Naive thymus-derived CD8-positive, alpha-beta T cell (primary cell): ENCODE measurements at places on chromosomes 1 and 21.

DNA sequence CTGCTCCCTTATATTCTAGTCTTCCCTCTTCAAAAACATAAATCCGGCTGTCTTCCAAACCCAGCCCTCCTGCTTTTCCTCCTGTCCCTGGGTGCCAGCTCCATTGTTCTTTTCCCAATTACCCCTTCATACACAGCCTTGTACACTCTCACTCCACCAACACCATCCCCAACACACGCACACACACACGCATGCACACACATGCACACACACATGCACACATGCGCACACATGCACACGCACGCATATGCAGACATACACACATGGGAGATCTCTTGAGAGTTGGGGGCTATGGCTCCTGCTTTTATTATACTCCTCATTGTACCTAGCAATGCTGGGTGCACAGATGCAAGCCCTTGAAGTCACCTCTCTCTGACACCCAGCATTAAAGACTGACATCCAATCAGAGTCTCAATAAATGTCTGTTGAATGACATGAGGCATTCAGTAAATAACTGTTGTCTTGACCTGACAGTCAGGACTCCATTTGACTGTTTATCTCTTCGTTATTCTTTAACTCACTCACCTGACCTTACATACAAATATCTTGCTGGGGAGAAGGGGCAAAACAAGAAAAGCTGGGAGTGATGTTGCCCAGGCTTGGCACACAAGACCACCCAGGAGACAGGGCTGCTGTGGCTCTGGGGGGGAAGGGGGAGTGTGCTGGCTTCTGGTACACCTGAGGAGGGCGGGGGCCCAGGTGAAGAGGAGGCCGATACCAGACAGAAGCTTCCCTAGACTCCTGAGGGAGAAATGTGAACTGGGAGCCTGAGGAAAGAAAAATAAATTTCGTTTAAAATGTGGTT is 16.0 kb downstream of the ABCA4 start:
- no peak for DNase-seq

DNA sequence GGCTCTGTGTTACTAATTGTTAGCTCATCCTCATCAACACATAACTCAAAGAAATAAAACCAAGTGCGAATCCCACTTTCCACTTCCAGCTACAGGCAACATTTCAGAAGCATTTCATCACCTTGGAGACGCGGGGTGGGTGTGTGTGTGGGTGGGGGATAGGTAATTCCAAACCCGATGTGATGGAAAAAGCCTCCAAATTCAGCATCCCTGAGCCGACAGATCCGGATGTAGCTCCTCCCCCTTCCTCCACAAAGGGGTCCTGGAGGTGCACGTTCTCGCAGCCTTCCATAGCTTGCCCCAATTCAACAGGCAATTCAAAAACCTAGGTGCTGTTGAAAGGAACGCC is 486 bp downstream of the HSPA13 start:
- no peak for DNase-seq

DNA sequence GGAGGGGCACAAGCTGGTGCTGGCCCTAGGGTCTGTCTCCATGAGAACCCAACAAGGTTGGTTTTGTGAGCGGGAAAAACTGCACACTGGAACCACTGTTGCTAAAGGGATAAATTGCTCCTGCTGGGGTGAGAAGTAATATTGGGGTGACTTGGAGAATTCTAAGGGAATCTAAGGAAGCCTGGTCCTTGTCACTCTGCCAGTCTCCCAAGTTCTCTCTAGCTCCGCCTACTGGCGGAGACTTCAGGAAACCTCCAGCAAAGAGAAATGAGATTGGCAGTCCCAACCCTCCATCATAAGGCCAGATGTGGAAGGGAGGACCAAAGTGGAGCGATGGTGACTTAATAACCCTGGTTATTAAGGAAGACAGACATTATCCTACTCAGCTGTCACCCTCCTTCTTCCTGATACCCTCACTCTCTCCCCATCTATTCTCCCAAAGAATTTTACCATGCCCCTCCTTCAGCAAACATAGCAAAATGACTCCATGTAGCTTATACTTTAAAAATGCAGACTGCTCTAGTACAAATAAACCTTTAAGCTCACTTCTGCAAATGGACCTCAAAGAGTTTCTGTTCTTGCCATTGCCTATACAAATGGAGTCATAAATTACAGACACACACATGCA is 2.7 kb downstream of the LCE1F start:
- no peak for DNase-seq

GRCh38 chr1:46197560-46197963 is 672 bp downstream of the POMGNT1 start:
- no peak for DNase-seq
